ENCODE measurements at places on chromosomes 2 and 18.

GRCh38 chr2:233460726-233461441, 105.7 kb downstream of the USP40 start:
- no peak for DNase-seq

DNA sequence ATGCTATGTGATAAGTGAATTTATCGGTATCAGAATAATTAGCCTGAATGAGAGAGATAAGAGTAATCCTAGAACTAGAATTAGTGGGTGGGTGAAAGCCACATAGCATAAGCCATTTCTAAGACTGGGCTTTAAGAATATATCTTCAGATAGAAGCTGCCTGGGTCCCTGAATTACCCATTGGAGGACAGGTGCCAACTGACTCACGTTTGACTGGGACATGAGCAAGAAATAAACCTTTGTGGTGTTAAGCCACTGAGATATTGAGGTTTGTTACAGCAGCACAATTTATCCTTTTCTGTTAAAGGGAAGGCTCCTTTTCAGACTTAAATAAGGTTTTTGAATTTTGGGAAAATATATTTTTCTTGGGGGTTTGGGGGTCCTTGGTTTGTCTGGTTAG, 95.9 kb downstream of the POLE4 start:
- no peak for DNase-seq

DNA sequence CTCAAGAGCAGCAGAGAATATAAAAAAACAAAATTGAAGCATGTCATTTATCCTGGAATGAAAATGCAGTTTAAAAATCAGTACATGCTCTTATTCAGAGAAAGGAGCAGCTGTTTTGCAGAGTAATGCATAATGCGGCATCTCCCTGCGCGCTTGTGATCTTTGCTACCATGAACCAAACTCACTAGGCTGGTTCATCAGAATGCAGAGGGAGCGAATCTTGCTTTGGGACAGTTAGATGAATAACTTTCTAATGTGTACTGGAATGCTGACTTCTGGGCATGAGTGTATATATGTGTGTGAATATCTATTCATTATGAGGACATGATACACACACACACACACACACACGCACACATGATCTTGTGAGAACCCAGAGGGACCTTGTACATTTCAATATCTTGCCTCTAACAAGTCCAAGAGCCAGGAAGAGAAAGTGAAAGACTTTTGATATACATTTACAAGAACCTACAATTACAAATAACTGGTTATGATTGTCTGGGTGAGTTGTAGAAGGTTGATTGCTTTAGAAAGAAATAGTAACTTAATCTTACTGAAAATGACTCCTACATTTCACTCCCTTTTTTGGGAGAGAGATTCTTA, 54.1 kb upstream of the THOC1 start:
- peak; percentile 17 for DNase-seq

DNA sequence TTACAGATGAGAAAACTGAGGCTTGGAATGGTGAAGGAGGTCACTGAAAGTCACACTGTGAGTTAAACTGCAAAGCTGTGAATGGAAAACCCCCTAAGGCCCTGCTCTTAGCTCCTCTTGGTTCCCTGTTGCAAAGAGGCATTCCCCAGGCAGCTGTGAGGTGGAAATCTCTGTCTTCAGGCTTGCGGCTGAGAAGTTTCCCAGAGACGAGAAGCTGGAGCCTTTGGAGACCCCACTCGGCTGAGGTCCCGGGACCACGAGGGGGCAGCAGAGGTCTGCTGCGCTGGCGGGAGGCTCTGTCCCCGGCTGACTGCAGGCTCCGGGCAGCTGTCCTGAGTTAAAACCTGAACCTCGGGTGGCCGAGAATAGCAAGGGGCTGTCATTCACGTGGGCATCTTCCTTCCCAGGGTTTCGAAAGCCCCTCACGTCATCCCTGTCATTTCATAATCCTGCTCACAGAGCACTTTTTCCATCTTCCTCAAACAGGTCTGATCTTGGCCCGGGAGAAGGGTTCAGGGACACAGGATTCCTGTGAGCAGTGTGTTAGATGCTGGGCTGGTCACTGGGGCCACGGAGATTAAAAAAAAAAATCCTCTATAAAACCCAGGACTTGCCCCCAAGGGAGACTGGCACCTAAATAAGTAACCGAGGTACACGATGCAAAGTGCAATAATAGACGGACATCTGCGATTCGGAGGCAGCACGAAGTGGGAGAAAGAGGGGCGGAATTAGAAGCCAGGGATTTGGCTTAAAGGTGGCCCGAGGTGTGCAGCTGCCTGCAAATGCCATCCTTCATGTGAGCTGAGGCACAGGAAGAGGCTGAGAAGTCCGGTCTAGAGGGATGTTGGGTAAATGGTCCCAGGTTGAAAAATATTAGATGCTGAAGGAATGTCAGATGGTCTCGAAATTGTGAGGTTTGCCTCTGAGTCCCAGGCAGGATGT, 24.6 kb upstream of the ATOH8 start:
- peak; percentile 58 for DNase-seq

DNA sequence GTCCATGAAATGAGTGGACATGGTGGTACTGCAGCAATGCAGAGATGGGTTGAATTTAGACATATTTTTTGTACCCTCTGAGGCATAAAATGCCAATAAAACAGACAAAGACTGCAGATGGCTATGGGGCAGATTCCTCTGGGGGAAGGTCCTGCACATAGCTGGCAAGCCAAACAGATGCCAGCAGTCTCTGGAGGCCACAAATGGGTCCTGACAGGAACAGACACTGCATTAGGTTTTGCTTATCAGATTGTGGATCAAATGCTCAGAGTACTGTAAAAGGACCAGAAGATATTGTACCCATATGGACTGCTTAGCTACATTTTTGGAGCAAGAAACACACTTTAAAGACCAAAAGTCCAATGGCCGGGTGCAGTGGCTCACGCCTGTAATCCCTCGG, 40.9 kb upstream of the ORC2 start:
- DNase-seq: no peak

DNA sequence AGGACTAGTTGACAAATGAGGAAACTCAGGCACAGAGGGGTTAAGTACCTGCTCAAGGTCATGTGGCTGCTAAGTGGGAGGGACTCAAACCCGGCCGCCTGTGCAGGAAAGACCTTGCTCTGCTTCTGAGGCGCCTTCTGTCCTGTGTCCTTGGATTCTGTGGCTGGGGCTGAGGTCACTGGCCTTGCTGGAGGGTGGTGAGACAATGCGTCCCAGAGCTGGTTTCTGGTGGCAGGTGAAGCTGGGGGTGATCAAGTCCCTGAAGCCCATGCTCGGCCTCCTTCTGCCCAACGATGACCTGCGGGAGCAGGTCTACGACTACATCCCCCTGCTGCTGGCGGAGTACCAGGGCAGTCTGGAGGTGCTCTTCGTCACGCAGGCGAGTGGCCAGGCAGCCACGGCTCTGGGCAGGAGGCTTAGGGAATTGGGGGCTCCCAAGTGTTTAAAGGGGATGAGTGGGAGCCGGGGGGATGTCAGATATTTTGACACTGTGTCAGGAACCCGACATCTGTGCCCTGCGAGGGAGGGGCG, 16.1 kb downstream of the MROH2A start:
- no peak for DNase-seq

DNA sequence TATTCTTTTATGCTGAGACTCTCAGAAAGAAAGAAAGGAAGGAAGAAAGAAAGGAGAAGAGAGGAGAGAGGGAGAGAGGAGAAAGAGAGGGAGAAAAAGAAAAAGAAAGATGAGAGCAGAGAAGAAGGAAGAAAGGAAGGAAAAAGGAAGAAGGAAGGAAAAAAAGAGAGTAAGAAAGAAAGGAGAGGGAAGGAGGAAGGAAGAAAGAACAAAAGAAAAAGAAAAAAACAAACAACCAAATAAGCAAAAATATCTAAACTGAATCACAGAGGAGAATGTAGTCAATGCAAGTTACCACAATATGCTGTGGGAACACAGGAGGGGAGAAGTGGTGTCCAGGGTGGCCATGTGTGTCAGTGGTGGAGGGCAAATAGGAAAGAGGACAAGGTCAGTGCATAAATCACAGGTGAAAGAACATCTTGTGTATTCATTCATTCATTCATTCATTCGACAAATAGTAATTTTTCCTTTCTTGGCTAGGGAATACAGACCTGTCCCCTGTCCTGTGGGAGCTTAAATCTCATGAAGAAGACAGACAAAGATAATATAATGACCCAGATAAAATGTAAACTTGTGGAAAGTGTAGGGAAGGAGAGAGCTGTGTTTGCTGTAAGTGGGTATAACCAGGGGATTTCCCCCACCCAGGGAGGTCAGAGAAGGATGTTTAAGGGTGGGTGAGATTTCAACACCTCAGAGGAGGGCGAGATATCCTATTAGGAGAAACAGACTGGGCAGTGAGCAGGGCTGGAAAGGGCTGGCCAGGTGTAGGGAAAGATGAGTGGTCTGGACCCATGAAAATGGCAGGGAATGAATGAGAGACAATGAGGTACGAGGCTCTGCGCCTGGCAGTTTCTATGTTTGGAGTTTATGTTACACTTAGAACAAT, 50.7 kb downstream of the IL1R2 start:
- DNase-seq: no peak

DNA sequence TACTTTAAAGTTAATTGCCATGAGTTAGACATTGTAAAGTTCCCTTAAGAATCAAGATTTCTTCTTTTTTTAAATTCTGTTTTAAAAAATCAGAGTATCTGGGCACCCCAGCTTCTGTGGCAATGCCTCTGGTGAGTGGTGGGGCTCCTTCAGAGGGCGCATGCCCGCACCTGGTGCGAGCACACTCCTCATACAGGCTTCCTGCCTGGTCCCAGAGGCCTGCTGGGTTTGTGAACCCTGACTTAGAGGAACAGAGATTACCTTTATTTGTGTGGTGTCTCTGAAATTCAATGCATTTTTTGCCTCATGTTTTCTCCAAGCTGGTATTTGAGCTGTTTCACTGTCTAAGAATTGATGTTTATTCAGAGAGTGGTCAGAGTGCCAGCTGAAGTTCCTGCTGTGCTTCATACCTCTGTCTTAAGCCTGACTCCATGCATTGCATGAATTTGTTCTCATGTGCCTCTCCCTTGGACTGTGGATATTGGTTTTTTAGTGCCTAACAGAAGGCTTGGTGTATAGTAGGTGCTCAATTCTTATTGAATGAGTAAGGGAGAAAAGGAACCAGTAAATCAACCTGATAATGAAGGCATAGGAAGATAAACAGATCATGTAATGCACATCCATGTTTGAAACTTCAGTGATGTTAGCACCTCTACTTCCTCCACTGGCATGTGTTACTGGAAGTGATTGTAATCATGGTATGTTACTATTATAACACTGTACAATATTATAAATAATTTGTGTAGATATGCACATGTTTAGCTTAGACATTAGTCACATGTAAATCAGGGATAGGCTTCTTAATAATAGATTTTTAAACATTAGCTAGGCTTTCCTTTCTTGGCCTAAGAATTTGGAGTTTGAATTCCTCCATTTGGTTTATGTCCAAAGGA, 29.0 kb downstream of the PHLPP1 start:
- DNase-seq: no peak

- DNase-seq: no peak
Observed at GRCh38 chr2:233853353-233853752, 982 bp downstream of the HJURP start.

- no peak for DNase-seq
Observed at GRCh38 chr18:57789090-57789489, 14.0 kb downstream of the ATP8B1 start.

- DNase-seq: no peak
Observed at GRCh38 chr18:9094307-9095226, 7.9 kb upstream of the NDUFV2 start.

DNA sequence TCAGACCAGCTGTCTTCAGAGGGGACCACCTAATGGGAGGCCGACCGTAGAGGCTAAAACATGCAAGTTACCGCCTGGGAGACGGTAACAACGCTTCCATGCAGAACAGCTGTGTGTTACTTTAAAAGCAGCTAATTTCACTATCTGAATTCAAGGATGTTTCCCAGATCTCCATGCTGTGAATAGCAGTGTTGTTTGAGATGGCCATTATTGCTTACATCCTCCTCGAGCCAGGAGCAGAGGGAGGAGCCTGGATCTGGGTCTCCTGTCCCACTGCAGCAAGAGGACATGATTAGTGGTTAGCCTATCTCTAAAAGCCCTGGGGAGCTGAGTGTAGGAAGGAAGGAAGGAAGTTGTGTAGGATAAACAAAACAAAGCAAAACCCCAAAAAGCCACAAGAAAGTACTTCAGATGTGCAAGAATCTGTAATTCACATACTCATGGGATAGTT, 50.9 kb downstream of the ACTR2 start:
- peak; percentile 38 for DNase-seq

GRCh38 chr2:180328795-180329422, 321.8 kb upstream of the CWC22 start:
- DNase-seq: no peak

Data from Kasumi-1 (cell line).